ENCODE measurements at places on chromosomes 4 and X. TPM values are rescaled to one million over a fixed set of nuclear protein-coding genes. Genes with fewer than 3 reads are reported as not detected.

Gene TMPRSS11F
- 0.27 TPM for total RNA-seq

Gene COL25A1
- 5.6 TPM for total RNA-seq

Gene TET2
- total RNA-seq = 2.2 TPM

Gene SHOX
- total RNA-seq = not detected

GRCh38 chr4:88698519-88698918 is 890 bp upstream of the NAP1L5 start:
- DNase-seq = no peak
- no peak overlapping the region for H3K27ac ChIP-seq
- H3K27me3 ChIP-seq = peaks cover 5% of the 10 kb centered on the region

- H3K4me3 ChIP-seq = no peak overlapping the region
- DNase-seq = no peak
- no peaks in the 10 kb centered on the region for H3K4me1 ChIP-seq
These were observed 38.3 kb downstream of the TKTL1 start for GRCh38 chrX:154333837-154334271.

- H3K27me3 ChIP-seq = 0 out of 2 replicates have a peak, but pooled peaks cover 2% of the 10 kb centered on the region
- no peak overlapping the region for H3K27ac ChIP-seq
- H3K36me3 ChIP-seq = no peaks in the 10 kb centered on the region
- H3K4me1 ChIP-seq = no peaks in the 10 kb centered on the region
- H3K4me3 ChIP-seq = no peak overlapping the region
These were observed 2.5 kb upstream of the USP27X start for GRCh38 chrX:49876750-49877149.

DNA sequence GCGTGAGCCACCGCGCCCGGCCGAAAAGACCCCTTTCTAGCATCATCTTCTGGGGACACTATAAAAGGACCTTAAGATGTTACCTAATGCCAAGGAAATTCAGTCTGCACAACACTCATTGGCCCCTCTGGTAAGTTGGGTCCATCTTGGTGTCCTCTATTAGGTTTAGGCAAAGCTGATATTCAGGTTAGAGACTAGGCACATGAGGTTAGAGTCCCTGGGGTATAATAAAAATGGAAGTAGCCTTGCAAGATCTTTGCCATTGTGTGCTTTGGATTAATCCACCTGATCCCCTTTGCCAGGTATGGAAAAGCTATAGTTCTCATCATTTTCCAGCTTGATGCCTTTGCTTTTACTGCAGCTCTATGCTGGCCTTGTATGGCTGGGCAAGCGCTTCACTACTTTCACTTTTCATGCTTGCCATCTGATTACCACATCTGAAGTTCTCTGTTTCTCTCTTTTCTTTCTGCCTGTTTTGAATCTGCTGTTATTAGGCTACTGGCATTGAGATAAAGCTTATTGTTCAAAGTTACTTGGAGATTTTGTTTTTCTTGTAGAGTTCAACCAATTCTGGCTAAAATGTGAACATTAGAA is 5.4 kb upstream of the ADH4 start:
- H3K4me3 ChIP-seq = no peak overlapping the region
- no peaks in the 10 kb centered on the region for H3K4me1 ChIP-seq
- no peak overlapping the region for H3K27ac ChIP-seq
- H3K27me3 ChIP-seq = no peaks in the 10 kb centered on the region
- DNase-seq = no peak

DNA sequence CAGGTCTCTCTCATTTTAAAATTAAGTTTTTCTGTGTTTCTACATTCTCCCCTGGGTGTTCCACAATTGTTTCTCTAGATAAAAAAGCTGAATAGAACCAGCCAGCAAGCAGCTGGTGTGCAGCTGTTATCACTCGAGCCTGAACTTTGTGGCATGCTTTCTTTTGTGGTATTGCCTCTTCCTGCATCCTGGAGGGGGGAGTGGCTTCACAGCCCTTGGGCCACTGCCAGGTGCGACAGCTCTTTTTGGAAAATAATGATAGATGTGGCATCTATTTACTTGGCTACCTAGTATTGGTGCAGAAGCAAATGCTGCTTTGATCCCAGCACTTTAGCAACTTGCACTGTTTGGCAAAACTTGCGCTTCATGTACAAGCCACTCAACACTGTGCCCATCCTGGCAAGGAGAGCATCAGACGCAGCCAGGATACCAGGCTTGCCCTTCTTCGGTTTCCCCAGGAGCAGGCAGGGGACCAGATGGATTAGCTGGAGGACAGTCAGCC is 69.4 kb downstream of the HMGB2 start:
- H3K36me3 ChIP-seq = no peaks in the 10 kb centered on the region
- H3K27ac ChIP-seq = no peak overlapping the region
- H3K4me1 ChIP-seq = peaks cover under 1% of the 10 kb centered on the region
- H3K4me3 ChIP-seq = no peak overlapping the region
- DNase-seq = peak; percentile 31

GRCh38 chrX:136714626-136715599 is 65.8 kb downstream of the ARHGEF6 start:
- H3K4me1 ChIP-seq = peaks cover 6% of the 10 kb centered on the region
- no peaks in the 10 kb centered on the region for H3K27me3 ChIP-seq
- no peaks in the 10 kb centered on the region for H3K36me3 ChIP-seq
- H3K4me3 ChIP-seq = no peak overlapping the region
- H3K27ac ChIP-seq = no peak overlapping the region

DNA sequence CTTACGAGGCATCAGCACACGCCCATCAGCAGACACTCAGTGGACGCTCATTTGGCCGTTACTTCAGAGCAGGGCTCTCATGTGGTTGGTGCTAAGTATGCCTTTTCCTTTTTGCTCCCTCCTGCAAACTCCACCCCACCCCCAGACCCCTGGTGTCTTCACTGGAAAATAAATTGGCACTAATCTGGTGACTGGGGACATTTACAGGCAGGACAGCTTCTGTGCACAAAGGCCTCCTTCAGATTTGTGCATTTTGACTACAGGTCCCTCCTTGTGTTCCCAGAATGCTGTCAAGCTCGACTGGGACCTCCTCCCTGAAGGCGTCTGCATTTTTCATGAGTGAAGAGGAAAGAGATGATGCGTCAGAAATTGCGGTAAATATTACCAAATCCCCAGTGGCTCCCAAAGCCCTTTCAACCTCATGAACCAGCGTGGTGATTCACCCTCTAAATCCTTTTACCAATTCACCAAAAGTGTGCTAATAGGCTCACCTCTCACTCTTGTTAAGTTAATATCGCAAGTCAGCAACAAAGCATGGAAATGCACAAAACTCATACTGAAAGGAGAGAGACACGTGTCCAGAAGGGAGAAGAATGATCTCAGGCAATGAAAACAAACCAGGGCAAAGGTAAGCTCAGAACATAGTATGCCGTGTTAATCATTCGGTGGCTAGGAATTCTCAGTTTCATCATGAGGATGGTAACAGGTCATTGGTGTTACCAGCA is 119.0 kb downstream of the NKX6-1 start:
- peaks cover 71% of the 10 kb centered on the region for H3K27me3 ChIP-seq
- H3K27ac ChIP-seq = no peak overlapping the region
- peak; percentile 24 for DNase-seq
- H3K4me1 ChIP-seq = peaks cover 58% of the 10 kb centered on the region
- peak overlapping the region; percentile 39 for H3K4me3 ChIP-seq

GRCh38 chrX:13305108-13305507 is 14.7 kb downstream of the ATXN3L start:
- no peak overlapping the region for H3K4me3 ChIP-seq
- peaks cover 5% of the 10 kb centered on the region for H3K4me1 ChIP-seq
- H3K27me3 ChIP-seq = no peaks in the 10 kb centered on the region
- H3K36me3 ChIP-seq = no peaks in the 10 kb centered on the region
- H3K27ac ChIP-seq = no peak overlapping the region
- no peak for DNase-seq

DNA sequence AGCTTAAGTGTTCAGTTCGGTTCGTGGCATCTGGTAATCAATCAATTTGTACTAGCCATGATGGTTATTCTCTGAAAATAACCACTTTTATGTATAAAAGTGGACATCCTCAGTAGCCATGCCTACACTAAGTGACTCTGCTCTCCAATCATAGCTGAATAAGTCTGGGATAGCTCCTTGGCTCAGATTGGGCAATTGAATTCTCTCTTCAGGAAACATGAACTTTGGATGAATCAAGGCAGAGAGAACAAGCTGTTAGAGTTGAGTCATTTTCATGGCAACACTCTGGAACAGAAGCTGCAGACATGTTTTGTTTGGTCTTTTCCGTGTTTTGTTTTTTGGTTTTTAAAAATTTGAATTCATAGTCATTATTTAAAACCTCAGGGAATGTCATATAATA is 66.8 kb upstream of the TMEM164 start:
- no peaks in the 10 kb centered on the region for H3K27me3 ChIP-seq
- H3K4me1 ChIP-seq = no peaks in the 10 kb centered on the region
- H3K36me3 ChIP-seq = no peaks in the 10 kb centered on the region
- DNase-seq = no peak
- no peak overlapping the region for H3K27ac ChIP-seq

DNA sequence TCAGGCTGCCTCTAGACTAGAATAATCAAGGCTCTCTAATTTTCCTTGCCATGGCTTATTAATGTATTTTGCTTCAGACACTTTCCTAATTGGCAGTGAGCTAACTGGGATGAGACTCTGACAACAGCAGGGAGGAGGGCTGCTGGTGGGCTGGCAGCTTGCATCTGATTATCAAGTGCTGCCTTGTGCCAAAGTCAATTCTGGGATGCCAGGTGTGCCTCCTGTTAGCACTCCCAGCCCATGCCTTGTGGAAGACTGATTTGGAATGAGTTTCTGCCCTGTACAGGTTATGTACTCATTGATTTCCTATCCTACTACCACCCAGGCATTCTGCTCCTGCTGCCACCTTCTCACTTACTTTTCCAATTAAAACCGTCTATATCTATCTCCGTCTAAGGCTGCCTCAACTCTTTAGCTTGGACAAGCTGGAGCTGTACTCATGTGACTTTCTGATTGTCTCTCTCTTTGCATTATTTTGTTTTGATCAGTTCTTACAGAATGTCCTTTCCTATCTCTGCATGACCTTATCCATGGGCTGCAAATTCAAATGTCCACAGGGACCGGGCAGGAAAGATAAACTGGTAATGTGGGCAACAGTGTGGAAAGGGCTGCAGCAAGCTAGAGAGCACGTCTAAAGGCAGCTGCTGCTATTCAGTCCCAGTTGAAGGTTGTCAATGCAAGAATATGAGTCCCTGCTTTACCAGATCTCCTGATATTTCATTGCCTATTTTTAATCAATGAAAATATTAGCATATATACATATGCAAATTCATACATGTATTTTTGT is 112.6 kb downstream of the GABRA2 start:
- no peaks in the 10 kb centered on the region for H3K27me3 ChIP-seq
- no peaks in the 10 kb centered on the region for H3K36me3 ChIP-seq
- no peak for DNase-seq

GRCh38 chrX:96774116-96774515 is 89.5 kb downstream of the DIAPH2 start:
- H3K27me3 ChIP-seq = no peaks in the 10 kb centered on the region
- no peak overlapping the region for H3K27ac ChIP-seq
- H3K36me3 ChIP-seq = no peaks in the 10 kb centered on the region

All from GM23338 (cell line).